SW 1271 (cell line): ENCODE measurements at places on chromosomes 11 and 22.
A peak's percentile ranks its signal among the peaks of the same experiment; 100 is the strongest.

GRCh38 chr11:5841797-5842196 is at the start of gene OR52E6:
OR52E6 (minus strand) TSS chr11:5841897; CDS start chr11:5841897, 0 bp downstream.
- DNase-seq, result no peak

DNA sequence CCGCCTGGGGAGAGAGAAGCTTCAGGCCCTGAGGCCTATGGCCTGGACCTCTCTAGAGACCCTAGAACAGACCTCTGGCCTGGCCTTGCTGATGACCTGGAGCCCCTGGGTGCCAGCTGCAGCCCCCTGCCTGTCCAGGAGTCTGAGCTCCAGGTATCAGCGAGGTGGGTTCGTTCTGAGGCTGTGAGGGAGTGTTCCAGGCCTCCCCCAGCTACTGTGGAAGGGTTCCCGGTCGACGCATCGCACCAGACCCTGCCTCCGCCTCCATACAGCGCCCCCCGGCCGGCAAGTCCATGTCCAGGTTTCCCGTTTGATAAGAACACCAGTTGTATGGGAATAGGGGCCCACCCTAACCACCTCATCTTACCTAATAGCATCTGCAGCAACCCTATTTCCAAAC is 111.1 kb downstream of the KCNQ1 start:
- no peak for DNase-seq

- no peak for DNase-seq
These were observed 207.5 kb upstream of the NCAM1 start for GRCh38 chr11:112753706-112754105.

DNA sequence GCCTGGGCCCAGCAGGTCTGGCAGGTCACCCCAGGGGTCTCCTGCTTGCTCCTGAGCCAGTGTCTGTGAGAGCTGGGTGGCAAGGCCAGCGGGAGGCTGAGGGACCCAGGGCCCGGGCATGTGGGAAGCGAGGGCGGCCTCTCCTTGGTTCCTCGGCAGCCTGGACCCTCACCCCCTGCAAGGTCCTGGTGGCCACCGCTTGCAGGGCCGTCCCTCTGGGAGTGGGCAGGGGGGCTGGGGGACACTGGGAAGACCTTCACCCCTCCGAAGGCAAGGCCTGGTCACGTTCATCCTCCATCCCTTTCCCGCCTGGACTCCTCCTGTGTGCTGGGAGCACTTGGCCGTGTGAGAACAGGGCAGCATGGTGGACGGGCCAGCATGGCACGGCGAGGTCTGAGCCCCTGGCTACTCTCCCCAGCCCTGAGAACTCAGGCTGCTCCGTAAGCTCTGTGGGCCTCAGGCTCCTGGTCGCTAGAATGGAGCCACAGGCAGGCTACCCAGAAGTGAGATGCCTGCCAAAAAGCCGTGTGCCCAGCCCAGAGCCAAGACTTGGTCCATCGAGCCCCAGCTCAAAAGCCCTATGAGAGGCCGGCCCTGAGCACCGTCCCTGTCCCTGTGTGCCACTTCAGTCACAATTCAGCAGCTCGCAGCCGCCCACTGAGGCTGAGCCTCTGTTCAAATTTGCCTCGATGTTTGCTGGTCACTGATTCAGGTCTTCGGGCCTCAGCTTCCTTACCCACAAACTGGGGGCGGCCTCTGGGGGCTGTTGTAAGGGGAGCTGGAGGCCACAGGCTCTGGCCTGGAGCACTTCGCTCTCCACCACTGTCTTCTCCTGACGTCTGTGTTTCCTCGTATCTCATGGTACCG is 45.0 kb downstream of the IGLL1 start:
- no peak for DNase-seq

GRCh38 chr11:44538375-44539054 is 26.9 kb upstream of the CD82 start:
- no peak for DNase-seq

- no peak for DNase-seq
These were observed 908.8 kb downstream of the OPCML start for GRCh38 chr11:132623511-132623910.

DNA sequence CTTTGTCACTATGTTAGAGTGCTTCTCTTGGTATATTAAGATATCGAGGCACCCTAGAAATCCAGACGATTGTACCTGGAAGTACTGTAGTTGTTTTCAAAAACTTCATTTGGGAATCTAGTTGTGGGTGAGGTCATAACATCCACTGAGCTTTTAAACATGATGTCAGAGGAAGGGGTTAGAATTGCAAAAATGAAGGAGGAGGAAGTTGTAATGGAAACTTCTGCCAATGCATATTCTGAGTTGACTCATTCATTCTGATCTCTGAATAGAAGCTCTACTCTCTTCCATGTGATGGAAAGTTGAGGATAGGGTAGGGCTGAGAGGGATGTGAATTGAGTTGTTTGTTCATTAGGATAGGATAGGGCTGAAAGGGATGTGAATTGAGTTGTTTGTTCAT is 7.7 kb downstream of the CD44 start:
- no peak for DNase-seq

GRCh38 chr22:29257751-29258181 is 10.0 kb downstream of the RHBDD3 start:
- no peak for DNase-seq

- DNase-seq, result no peak
These were observed 427.8 kb downstream of the LRRC4C start for GRCh38 chr11:41031551-41032060.

GRCh38 chr22:36852056-36852973 is 8.5 kb upstream of the NCF4 start:
- DNase-seq, result no peak

DNA sequence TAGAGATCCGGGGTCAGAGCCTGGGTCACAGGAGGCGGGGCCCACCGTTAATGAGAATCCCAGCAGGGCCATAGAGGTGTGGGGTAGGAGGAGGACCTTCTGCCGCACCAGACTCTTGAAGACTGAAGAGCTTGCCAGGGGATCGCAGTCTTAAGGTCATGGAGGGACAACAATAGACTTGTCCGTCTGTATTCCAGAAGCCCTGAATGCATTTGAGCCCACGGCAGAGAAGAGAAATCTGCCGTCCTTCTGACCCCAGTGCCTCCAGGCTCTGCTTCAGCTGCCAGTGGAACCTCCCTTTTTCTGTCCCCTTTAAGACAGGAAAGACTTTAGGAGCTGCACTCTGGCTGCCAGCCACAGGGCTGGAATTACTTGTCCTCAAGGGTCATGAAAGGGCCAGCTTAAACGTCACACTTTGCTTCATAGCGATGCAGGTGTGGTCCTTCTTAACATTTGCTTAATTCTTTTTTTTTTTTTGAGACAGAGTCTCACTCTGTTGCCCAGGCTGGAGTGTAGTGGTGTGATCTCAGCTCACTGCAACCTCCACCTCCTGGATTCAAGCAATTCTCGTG is 15.5 kb upstream of the ST3GAL4 start:
- no peak for DNase-seq

- no peak for DNase-seq
These were observed 98.3 kb downstream of the C11orf65 start for GRCh38 chr11:108369064-108369463.

DNA sequence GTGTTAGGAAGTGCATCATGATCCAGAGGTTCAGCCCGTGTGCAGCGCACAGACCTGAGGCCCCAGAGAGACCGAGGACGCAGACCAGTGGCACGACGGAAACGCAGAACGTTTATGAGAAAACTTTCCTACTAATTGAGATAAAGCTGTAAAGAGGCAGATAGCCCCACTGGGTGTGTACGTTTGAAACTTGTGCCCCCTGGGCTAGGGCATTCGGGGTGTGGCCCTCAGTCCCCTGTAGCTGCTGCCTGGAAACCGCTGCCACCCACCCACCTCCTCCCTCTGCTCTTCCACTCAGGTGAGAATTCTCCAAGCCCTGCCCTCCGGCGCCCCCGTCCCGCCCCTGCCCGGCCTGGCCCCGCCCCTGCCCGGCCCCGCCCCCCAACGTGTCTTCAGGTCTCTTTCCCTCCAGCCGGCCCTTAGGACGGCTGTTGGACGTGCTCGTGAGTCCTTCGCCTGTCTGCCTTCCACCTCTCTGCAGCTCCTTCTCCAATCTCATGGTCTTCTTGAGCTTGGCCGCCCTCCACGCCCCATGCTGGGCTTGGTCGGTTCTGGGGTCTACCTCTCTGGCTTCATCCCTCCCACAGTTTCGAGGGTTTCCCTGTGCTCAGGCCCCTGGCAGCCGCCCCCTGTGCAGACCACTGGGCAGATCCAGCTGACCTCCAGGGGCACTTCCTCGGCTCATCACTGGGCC is 12.1 kb downstream of the MAPK8IP2 start:
- DNase-seq, result no peak

- DNase-seq, result no peak
These were observed 1375.1 kb upstream of the TENM4 start for GRCh38 chr11:80815752-80816453.

DNA sequence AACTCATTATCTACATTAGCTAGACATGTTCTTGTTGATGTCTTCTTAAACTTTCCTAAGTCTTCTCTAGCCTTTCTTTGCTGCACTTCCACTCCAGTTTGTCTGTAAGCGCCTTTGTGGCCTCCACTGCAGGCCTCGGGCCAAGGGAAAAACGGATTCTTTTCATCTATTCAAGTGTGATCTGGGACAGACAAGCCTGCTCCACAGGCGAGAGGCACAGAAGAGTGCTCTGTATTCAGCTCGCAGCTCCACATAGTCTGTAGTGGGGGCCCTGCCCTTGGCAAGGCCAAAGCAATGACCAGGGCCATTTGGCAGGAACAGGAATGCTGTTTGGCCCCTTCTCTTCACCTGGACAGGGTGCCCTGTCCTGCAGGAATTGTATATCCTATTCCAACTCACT is 84.1 kb upstream of the BARX2 start:
- DNase-seq, result no peak

DNA sequence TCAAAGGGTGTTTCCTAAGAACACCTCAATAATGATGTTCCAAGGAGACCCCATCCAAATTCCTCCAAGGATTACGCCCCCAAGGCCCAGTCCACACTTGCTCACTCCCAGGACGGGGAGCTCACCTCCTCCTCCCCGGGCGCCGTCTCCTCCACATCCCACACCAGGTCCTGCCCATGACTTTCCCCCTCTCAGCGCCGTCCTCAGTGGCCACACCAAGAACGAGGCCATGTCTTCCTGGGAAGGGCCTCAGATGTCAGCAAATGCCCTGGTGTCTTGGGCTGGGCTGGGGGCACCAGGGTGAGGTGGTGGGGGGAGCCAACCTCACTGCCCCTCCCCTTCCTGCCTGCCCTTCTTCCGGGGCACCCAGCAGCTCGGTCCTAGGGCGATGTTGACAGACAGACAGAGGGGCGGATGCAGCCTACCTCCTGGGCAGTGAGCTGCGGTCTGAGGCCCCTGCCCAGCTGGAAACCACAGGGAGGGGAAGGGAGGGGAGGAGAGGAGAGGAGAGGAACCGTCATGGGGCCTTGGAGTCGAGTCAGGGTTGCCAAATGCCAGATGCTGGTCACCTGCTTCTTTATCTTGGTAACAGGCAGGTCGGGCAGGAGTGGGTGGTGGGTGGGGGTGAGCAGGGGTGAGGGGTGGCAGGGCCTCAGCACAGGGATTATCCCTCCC is at the start of the genes C11orf21 and TSPAN32:
Gene C11orf21, minus strand, starts transcription at position 288 of the 675 bp plus-strand sequence. Its CDS starts 110 bp downstream, at position 178.
Gene TSPAN32, plus strand, starts transcription at position 383 of the 675 bp plus-strand sequence. Its CDS starts 137 bp downstream, at position 520.
- DNase-seq, result no peak

- DNase-seq, result no peak
These were observed 27.8 kb upstream of the CSNK2A3 start for GRCh38 chr11:11380883-11381282.

- DNase-seq, result peak; percentile 75
These were observed 2.1 kb downstream of the KMT2A start for GRCh38 chr11:118438314-118438931.

DNA sequence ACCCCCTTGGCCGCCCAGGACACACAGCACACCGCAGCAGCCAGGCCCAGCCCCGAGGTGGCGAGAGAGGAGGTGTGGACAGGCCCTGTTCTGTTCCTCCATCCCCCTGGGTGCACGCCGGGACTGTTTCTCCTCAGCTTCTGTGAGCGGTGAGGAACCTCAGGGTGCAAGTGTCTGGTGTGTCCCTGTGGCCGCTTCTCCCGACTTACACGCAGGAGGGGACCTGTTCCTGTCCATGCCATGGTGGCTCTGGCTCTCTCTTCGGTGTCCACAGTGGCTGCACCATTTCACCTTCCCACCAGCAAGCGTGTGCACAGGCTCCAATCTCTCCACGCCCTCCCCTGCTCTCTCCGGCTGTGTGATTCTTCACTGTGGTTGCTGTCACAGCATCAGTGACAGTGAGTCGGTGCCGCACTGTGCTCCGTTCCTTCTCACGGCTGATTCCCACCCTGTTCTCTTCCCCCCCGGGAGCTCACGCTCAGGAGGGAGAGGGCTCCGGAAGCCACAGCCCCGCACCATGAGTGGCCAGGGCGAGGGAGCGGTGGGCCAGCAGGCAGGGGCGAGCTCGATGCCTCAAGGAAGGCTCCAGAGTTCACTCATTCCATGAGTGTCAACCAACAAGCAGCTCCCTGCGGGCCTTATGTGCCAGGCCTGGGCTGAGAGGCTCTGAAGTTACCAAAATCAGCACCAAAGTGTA is 18.6 kb upstream of the WNT7B start:
- no peak for DNase-seq

DNA sequence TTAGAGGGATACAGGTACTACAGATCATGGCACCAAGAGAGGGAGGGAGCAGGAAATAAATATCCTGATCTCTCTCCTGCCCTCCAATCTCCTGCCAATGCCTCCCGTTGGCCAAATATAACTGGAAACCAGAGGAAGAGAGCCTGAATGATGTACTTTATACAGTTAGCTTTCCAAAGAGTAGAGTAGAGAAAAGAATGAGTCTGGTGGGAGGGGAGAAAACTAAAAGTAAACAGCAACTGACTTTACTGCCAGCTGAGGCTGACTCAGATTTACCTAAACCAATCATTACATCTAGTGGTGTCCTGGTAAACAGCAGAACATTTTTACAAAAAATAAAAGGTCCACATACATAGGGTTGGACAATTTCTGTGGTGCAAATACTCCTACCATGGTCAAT is 5.1 kb downstream of the MPZL3 start:
- no peak for DNase-seq

- no peak for DNase-seq
These were observed 46.8 kb downstream of the ARHGAP32 start for GRCh38 chr11:129145276-129145675.

DNA sequence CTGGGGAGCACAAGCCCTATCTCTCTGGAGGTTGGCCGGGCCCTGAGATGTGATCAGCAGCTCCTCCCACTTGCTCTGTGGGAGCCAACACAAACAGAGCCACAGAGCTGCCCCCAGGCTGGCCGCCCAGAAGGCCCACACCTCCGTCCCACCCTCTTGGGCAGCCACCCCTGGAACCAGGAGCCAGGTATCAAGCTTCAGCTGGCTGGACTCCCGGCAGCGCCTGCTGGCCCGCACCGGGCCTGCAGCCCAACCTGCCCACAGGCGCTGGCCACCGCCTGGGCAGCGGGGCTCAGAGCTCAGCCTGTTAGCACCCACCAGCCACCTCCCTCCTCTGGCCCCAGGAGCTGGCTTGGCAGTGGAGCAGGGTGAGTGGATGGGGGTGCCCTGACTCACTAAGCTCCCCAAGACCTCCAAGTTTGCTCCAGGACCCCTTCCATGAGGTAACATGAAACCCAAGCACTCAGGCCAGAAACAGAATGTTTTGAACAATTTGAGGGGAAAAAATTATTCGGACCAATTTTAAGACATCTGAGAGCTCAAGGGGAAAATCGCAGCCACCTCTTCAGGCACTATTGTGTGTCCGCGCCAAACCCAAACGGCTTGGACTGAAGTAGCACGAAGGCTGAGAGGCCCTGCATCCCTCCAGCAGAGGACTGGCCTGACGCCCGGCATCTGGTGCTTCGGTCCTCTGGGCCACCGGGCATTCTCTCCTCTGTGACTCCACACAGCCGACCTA is 450.8 kb downstream of the SOX6 start:
- DNase-seq, result no peak

GRCh38 chr22:46723882-46724281 is 14.2 kb downstream of the CERK start:
- no peak for DNase-seq

- no peak for DNase-seq
These were observed 217.3 kb upstream of the GRIA4 start for GRCh38 chr11:105392556-105392955.
